Stimulated activated CD4-positive, alpha-beta T cell treated with anti-CD3 and anti-CD28 coated beads, Interleukin-12 subunit alpha, Interleukin-12 subunit beta, amount 100 ng/mL, for 4 hours (primary cell): ENCODE measurements at places on chromosomes 12 and 14.
A peak's percentile ranks its signal among the peaks of the same experiment; 100 is the strongest.

DNA sequence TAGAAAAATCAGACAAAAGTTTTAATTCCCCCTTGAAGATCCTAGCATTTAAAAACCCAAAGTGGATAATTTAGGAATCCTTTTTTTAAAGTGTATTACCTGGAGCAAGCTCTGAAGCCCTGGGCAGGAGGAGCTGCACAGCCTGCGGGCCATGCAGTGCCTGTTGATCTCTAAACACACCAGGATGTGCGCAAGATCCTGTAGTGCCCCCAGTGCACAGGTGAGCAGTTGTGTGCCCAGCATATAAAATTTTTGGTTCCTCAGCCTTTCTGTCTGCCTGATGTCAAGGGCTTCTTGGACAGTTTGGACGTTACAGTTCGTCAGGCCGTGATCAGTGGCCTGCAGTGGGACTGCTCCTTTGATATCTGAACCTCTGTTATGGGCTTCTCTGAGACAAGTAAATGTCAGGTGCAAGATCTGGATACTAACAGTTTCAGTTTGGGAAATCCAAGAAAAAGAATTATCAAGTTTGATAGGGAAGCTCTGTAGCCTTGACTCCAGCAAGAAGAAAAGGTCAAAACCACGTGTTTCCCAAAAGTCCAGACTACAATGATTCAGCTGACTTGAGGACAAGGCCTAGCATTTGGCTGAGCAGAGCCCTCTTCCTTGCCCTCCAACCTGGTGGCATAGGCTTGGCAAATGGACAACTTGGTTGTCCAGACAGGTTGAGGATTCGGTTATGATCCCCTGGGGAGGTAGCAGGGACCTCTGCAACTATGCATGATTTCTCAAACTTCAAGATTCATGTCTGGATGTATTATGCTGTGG is 1.0 kb downstream of the ATXN7L3B start:
- DNase-seq, result peak; percentile 5

GRCh38 chr14:51855234-51855633 is 5.2 kb upstream of the GNG2 start:
- DNase-seq, result no peak

- DNase-seq, result no peak
These were observed 62.2 kb upstream of the LMO3 start for GRCh38 chr12:16668198-16668597.

- no peak for DNase-seq
These were observed 1104.3 kb downstream of the BCL11B start for GRCh38 chr14:98167705-98168104.

DNA sequence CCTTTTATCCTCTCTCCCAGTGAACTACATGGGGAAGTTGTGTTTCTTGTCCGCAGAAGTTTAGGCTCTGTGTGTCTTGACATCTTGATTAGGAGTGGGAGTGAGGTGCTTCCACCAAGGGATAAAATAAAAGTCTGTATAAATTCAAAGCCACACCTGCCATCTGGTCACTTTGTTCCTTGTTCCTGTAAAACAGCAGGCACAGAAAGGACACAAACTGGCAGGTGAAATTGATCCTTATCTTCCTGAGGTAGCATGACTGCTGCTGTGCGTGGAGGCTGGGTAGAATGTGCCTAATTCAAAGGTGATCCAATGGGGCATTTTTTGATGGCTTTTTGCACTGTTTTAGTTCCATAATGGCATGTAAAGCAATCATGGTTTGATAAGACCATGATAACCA is 104.3 kb upstream of the KITLG start:
- DNase-seq, result no peak

DNA sequence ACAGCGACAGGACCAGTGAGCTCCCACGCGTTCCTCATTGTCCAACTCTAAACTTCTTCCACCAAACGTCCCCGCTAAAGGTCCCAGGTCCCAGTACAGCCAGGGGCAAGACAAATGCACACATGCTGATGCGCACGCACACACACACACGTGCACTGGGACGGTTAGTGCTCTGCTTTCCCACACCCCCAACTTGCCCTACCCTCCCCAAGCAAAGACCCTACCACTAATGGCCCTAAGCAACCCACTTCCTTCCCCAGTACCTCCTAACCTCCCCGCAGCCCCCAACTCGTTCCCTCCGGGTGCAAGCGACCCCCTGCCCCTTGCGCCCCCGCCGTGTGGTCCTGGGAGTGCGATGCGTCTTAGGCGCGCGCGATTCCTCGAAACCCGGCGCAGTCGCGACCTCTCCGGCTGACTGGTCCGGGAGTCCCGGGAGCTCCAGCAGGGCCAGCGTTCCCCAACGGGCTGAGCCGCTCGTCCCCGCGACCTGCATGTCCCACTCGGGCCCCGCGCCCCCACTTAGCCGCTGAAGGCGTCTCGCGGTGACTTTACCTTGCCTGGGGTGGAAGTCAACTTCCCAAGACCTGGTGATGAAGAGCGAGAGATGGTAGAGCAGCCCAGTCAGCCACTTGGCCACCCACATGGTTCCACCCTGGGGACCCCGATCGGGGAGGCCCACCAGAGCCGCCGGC is 578 bp downstream of the ADAMTS20 start:
- no peak for DNase-seq

DNA sequence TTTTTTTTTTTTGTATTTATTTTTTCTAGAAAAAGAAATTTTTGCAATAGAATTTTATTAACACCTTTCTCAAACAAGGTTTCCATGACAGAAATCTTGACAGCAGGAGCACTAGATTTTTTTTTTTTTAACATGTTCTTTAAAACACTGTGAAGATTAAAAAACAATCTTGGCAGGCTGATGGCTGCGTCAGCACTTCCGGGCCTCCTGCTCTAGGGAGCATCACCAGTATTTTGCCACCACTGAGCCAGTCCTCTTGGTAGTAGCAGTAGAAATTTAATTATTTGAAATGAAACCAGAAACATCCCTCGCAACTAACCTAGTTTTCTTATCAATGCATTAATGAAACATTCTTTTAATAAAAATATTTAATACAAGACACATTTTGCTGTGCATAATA is 99.6 kb downstream of the APAF1 start:
- no peak for DNase-seq

- DNase-seq, result no peak
These were observed 495.3 kb downstream of the NELL2 start for GRCh38 chr12:44380861-44381260.

- DNase-seq, result peak; percentile 93
These were observed at the start of gene SPPL3 for GRCh38 chr12:120904197-120904773. TSS of gene SPPL3 (minus strand) at chr12:120904358. CDS start at chr12:120903867, 491 bp downstream.

DNA sequence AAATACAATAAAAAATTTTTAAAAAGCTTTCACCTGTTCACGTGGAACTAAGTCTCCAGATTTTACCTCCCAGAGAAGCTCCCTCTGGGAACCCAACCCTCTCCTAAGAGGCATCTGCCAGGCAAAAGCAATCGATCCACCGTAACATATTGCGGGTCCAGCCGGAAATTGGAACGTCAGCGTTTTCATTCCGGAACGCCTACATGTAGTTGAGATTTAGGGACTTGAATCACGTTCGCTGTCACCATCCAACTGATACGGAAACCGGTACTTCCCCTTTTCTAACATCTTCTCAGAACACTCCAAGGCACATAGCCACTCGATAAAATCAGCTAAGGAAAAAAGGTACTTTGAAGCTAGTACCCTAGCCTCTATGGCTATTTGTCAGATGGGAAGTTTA is 70.3 kb downstream of the COX16 start:
- peak; percentile 14 for DNase-seq

- DNase-seq, result no peak
These were observed 352.7 kb upstream of the NAV3 start for GRCh38 chr12:77477907-77478533.

GRCh38 chr12:107344035-107344808 is 250.9 kb upstream of the CRY1 start:
- no peak for DNase-seq

DNA sequence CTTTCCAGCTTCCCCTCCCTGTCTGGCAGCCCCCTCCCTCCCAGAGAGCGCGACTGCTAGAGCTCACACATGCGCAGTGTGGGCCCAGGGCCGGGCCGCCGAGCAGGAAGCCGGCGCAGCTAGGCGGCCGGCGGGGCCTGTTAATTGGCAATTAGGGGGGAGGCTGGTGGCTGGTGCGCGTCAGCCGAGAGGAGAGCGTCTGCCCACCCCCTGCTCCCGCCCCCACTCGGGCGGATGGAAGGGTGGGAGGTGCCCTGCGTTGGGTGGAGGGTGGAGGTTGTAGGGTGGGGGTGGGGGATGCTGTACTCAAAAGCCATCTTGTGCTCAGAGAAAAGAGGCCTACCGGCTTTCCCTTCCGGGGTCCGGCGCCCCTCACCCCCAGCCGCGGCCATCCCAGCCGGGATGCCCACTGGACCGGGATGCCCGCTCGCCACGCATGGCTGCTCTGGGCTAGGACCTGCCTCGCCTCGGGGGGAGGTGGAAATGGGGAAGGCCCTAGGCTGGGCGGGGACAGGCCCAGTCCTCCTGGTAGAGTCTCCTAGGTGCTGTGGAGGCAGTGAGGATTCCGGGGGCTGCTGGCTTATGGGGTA is 9.2 kb downstream of the HOXC8 start:
- DNase-seq, result peak; percentile 69
